Fibroblast of lung (primary cell): ENCODE measurements at places on chromosomes 3 and 15.

DNA sequence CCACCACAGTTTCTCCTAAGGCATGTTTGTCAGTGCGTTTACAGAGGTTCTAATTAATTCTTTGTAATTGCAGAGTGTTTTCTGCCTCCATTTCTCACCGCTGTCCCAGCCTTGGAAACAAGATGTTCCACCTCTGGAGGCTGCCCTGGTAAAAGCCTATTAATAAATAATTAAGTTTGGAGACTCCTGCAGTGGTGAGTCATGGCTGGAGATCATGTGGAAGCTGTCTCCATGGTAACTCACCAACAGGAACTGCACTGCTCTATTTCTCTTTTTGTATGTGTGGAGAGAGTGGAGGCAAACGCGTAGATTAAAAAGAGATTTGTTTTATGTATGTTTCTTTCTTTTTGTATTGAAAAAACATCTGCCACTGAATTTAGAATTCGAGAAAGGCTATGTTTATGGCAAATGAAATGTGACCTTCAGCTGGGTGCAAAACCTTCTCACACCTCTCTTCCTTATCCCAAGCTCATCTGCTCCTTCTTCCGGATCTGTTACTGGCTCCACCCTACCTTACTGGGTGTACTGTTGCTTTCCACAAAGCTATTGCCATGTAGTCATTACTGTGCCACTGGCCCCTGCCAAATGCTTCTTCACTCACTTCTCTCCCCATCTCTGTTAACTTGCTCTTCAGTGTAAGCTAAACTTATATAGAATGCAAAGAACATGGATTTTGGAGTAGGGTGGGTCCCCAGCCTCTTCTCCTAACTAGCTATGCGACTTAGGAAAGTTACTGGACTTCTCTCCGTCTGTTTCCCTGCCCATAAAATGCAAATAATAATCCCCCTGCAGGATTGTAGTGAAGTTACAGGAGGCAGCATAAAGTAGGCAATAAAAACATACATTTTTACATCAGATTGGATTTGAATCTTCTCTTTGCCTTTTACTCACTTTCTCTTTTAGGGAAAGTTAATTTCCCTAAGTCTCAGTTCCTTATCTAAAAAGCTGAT, 778.5 kb downstream of the NTRK3 start:
- peak; percentile 90 for DNase-seq

DNA sequence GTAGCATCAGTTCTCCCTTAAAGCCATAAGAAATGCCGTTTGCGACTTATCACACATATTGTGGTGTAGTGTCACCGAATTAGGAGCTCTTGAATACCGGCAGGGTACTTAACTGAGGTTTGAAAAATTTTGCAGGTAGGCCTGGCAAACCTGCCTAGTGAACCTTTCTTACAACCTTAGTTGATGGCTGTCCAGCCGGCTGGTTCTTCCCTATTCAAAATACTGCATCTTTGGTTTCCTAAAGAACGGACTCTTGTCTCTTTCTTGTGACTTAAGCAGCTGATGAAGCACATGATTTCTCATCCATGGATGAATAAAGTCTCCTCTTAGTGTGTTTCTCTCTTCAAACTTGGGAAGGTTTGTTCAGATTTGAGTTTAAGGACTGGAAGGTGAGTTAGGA, 1.5 kb downstream of the RAB7A start:
- DNase-seq = no peak

DNA sequence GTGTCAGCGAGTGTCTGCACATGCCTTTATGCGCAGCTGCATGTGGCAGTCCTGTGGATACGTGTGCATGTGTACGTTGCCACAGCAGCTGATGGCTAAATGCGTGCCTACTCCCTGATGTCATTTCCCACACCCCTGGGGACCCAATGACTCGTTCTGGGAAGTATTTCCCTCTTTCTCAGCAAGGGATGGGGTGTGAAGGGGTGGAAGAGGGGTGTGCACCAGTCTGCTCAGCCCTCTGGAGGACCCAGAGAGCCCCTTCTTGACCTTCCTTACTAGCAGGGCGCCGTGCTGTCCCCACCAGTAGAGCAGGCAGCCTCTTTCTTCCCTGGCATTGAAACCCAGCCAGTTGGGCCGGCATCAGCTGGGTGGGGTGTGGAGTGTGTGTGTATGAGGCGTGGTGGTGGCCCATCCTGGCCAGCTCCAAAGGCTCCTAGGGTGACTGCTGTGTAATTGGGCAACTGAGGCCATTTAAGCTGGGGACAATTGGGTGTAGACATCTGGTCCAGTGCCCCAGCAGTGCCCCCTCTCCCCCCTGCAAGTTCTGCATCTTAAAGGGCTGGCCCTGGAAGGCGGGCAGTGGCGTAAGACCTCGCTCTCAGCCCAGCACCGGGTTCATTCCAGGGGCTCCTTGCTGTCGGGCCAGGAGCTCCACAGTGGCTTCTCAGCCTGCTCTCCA, 19.2 kb downstream of the SNX33 start:
- peak; percentile 99 for DNase-seq

GRCh38 chr3:13220991-13221390, 147.8 kb upstream of the IQSEC1 start:
- no peak for DNase-seq

GRCh38 chr3:56761887-56762651, 39.7 kb downstream of the ARHGEF3 start:
- no peak for DNase-seq

DNA sequence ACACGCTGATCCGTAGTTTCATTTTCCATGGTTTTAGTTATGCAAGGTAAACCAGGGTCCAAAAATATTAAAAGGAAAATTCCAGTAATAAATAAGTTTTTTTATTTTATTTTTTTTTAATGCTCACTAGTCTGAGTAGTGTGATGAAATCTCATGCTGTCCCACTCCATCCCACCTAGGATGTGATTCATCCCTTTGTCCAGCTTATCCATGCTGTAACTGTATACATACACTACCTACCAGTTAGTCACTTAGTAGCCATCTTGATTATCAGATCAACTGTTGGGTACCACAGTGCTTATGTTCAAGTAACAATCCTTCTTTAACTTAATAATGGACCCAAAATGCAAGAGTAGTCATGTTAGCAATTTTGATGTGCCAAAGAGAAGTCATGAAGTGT, 75.2 kb downstream of the ESYT3 start:
- no peak for DNase-seq

GRCh38 chr15:71730277-71731144, 79.8 kb upstream of the NR2E3 start:
- DNase-seq = peak; percentile 60

GRCh38 chr15:85717212-85717611, 77.5 kb downstream of the KLHL25 start:
- DNase-seq = no peak

DNA sequence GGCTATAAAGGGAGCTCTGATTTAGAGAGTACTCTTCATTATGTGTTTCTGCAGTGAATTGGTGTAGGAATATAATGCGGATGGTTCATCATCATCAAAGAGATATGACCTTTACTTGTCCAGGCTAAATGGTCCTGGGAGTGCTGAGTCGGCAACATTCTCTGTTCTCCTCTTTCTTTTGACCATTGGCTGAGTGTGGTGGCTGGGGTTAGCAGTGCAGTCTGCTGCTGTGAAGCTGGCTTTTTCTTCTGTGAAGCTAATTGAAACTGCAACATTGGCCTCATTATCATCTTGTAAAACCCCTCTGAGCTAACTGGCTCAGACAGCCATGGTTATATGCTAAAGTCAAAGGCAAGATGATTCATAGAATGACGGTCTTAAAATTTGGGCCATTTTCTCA, 83.8 kb downstream of the THRB start:
- DNase-seq = no peak

GRCh38 chr3:113501597-113501996, 13.4 kb downstream of the SPICE1 start:
- DNase-seq = no peak

GRCh38 chr3:61560517-61561373, 626 bp upstream of the PTPRG start:
- peak; percentile 87 for DNase-seq

DNA sequence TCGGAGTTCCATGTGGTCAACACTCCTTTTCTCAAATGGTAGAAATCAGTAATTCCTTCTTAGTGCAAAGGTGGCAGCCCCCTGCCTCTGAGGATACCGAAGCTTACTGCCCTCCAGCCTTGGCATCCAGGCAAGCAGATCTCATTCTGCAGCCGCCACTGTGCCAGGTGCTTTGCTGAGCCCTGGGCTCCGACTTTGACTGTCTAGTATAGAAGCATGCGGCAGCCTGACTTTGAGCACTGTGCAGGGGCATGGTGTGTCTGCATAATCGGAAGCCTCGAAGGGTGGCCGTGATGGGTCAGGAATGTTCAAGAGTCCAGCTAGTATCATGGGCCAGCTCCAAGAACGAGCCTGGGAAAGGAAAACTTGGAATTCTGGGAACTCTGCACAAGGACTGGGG, 39.7 kb downstream of the ABTB1 start:
- no peak for DNase-seq

DNA sequence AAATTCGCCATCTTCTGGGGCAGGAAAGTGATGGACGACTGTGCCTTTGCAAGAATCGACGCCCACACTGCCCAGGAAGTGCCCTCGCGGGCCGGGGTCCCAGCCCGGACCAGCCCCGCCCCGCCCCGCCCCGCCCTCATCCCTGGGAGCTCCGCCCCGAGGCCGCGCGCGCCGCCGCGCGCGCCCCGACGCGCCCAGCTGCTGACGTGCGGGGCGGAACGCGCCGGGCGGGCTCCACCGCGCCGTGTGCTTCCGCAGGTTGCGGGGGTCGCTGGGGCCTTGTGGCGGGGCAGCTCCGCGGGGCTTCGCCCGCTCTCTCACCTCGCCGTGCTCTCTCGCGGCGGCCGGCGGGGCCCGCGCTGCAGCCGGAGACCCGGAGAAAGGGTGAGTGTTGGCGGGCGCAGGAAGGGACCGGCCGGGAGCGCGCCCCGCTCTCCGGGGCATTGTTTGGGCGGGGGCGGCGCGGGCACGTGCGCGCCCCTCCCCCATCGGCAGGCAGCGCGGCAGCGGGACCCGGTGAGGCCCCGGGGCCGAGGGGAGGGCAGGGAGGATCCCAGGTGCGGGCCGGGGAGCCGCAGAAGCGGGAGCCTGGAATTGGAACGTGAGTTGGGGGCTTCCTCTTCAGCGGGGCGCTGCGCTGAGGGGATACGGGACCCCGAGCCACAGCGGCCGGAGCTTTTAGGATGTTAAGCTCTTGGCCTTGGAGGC, at the start of gene YEATS2:
Gene YEATS2 (plus strand): TSS at position 188 of the 708 bp plus-strand sequence. CDS start 17,366 bp downstream, outside the sequence.
- peak; percentile 57 for DNase-seq

DNA sequence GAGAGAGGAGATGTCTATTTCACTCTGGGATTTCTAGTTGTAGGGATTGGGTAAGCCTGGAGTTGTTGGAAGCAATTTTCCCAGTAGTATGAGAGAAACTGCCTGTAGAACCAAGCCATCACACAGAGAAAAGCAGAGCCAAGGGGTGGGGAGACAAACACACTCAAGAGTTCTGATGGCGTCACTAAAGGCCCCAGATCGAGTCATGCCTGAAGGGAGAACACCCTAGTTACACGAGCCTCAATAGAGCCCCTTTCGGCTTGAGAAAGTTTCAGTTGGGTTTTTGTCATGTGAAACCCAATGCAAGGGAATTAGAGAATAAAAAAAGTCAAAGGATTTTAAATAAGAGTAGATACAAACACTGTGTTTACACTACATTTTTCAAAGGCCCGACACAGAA, 66.1 kb upstream of the PFN2 start:
- no peak for DNase-seq

DNA sequence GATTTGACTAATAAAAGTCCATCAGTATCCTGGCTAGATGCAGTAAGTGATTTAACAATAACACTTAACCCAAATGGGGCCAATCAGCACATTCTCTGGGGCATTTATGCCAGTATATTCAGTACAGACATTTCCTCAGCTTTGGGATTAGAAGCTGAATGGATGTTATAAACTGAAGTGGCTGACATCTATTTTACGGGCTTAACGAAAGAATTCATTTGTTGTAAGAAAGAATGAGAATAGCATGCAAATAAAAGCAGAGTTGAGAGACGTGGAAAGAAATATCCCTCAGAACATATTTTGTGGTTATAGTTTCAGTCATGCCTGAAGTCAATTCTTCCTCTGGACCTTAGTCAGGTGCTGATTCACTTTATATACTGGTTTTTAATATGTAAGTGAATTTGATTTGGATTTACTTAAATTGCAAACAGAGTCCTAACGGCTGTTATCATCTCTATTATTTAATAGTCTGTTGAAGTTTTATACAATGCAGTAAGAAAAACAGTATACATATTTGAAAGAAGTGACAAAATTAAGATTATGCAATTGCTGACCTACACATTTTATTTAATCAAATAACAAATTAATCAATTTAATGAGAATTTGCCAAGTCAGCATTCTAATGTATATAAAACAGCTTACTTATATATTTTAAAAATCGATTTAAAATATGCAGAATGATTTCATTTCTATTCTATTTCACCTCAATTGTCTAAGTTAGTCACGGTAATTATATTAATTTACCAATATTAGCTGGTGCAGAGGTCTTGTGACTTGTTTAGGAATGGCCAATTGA, 513.9 kb upstream of the CADM2 start:
- DNase-seq = no peak

- DNase-seq = no peak
Observed at GRCh38 chr3:29644956-29645636, 364.2 kb downstream of the RBMS3 start.

DNA sequence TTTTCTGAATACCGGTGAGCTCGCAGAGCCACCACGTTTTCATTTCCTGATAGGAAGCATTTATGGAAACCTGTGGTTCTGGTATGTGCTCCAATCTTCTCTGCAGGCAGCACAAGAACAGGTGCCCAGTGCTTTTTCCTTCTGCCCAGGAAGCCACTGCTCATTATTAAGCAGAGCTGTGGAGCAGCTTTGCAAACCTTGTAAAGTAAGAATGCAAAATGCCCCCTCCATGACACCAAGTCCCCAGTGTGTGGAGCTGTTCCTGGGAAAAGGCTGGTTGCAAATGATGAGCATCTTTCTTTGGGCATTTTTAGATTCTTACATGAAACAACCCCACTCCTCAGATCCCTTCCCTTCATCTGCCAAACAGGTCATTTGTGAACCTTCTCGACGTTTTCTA, 65.7 kb upstream of the MRPL3 start:
- DNase-seq = no peak

- DNase-seq = no peak
Observed at GRCh38 chr15:65096481-65097385, 18.3 kb downstream of the UBAP1L start.

DNA sequence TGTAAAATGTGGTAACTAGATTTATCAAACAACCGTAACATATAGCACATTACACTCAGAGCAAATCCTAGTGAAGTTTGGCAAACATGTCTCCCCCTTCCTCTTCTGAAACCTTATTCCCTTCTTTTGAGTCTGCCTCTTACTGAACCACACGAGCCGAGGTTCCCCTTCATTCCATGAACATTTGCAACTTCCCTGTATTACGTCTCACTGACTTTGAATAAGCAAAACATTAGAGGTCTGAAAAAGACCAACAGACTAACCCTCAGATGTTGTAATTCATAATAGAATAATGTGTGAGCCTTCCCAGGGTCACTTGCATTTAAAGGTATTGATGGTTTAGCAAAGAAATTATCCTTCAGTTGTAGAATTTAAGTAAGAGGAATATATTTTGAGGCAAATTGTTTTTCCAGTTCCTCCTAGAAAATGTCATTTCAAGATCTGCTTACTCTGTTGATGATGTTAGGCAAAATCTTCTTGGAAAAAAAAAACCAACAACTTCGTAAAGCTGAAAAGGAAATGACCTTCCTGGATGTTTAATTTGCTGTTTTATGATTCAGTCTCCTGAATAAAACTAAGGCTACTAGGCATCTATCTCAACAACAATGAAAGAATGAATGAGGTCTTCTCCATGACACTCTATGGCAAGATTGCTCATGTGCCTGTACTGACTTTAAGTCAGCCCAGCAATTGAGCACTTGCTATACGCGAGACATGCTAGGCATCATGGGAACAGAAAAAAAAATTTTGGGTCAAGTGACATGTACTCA, 296.9 kb upstream of the NECTIN3 start:
- DNase-seq = peak; percentile 55
